ENCODE measurements at places on chromosomes 12 and 14. TPM values are rescaled to one million over a fixed set of nuclear protein-coding genes. Genes with fewer than 3 reads are reported as not detected.
A peak's percentile ranks its signal among the peaks of the same experiment; 100 is the strongest.

DNA sequence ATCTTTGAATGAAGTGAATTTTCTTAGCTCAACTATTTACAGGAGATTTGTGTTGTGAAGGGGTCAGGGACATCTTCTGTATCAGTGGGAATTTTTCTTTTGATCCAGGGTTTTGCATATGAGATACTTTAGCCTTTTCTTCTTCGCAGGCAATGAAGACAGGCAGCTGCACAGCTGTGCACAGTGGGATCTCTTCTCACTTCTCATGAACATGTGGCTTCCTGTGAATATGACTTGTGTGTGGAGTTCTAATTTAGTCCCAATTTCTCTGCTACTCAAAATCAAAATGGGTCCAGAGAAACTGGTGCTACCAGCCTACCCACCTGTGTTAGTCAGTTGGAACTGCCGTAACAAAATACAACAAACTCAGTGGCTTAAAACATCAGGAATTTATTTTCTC, 37.8 kb downstream of the ARF6 start:
- no peak for DNase-seq

LYSET gene
- total RNA-seq, result 11.0 TPM

GRCh38 chr12:66942741-66943465, 264.0 kb upstream of the GRIP1 start:
- DNase-seq, result no peak

- no peak for DNase-seq
These were observed 13.1 kb upstream of the CIPC start for GRCh38 chr14:77084985-77085384.

- no peak for DNase-seq
These were observed 379.4 kb downstream of the ALG10 start for GRCh38 chr12:34401659-34402227.

DNA sequence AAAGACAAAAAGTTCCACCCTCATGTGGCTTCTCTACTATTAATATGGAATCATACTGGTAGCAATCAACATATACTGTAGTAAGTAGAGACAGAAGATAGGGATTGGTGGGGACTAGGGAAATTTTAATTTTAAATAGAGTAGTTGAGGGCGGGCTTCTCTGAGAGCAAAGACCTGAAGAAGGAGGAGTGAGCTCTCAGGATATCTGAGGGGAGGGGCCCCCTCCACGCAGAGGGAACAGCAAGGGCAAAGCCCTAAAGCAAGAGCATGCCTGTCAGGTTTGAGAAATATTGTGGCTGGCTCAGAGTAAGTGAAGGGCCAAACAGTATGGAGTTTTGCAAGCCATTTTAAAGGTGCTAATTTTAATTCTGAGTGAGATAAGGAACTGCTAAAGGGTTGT, 64.3 kb downstream of the PCNX1 start:
- DNase-seq, result no peak

TMEM30B gene
- total RNA-seq, result 0.30 TPM

GALNT4 gene
- 13.3 TPM for total RNA-seq

DNA sequence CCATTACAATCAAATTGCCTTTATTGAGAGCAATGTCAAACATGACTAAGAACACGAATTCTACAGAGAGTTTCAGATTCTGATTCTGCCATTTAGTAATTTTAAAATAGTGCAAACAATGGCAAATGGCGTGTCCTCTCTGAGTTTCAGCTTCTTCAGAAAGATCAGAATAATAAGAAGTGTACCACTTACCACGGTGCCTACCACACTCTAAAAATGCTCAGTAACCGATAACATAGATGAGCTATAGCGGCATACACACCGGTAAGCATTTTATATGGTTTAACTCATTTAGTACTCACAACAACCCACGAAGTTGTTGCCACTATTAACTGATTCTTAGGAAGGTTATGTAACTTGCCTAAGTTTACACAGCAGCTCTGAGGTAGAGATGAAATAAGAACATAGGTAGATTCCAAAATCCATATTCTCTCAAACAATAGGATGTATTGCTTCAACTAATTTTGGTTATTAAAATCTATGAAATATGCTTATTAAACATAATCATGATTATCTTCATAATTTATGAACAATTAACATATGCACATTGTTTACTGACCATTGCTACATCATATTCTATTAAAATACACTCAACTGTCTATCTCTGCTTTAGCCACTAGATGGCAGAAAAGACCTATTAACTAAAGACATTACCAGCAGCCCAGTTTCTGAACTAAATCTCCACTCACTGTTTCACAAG, 38.3 kb downstream of the SLC6A15 start:
- no peak for DNase-seq

ATF1 gene
- total RNA-seq, result 51.3 TPM

KRT78 gene
- total RNA-seq, result not detected

- peak; percentile 15 for DNase-seq
These were observed at the start of gene DYRK4 for GRCh38 chr12:4562034-4562657. Gene DYRK4, plus strand, starts transcription at chr12:4562208. Its CDS starts 38 bp downstream, at chr12:4562246.

- no peak for DNase-seq
These were observed 241.7 kb downstream of the CEP128 start for GRCh38 chr14:80699861-80700260.

DNA sequence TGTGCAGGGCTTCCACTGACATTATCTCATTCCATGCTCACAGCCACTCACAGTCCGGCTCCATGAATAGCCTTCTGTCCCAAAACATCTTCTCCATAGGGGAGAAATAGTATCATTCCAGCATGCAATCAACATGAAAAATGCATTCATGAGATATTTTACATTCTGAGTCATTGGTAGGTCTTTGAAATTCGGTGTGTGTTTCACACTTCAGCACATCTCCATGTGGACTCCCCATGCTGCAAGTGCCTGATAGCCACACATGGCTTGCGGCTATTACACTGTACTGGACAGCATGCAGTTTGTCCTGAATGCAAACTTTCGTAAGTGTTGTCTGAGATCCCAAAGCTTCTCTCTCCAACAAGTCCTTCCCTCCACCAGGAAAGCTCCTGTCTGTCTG, 449.3 kb downstream of the MED13L start:
- no peak for DNase-seq

DNA sequence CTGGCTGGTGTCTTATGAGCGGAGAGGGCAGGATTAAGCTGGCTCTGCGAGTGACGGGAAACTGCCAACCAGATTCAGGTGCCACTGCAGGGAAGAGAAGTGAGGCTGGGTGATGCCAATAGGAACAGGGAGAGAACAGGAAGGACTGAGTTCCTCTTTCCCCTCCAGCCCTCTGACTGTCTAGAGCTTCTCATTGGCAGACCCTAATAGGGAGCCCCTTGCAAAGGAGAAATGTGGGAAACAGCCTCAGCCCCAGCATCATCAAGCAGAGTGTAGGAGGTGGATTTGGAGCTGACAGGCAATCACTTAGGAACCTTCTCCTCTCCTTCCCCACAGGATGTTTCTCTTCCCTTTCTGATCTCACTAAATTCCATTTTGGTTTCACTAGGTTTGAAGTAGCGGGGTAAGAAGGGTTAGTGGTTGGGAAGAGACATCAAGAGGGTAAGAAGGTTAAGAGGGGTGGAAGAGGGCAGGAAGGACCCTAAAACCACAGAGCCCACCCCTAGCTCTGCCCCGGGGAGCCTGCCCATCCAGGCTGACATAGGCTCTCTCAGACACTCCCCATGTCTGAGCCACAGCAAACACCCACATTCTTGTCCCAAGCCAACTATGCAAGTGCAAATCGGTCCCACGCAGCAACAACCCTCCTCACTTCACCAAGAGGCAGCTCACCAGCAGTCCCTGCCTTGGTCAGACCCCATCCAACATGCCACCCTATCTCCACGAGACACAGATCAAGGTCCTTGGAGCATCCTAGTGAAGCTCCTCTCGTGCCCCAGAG, 111.1 kb downstream of the STAB2 start:
- DNase-seq, result no peak

GRCh38 chr12:30896461-30896860, 30.1 kb upstream of the TSPAN11 start:
- DNase-seq, result no peak

TSPAN19 gene
- not detected for total RNA-seq

GRCh38 chr14:73457041-73457923, 1.1 kb downstream of the NUMB start:
- DNase-seq, result peak; percentile 19

DNA sequence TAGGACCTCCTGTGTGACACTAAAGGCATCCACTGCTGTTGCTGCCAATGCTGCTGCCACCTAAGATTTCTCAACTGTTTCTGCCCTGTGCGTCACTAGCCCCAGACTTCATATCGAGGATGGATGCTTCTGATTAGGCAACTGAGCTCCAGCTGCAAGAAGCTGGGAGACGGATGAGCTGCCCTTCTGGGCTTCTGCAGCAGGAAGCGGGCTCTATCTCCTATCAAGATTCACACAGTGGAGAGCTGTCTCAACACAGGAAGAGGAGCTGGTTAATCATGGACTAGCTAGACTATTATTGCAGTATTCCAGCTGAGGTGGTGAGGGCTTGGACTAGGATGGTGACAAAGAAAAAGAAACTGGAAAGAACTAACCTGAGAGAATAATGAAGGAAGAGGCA, 59.2 kb upstream of the PELI2 start:
- no peak for DNase-seq
